Psoas muscle (tissue), 8 donors: ENCODE measurements at places on chromosomes 1 and 21. TPM values are rescaled to one million over a fixed set of nuclear protein-coding genes. Genes with fewer than 3 reads are reported as not detected.

GRCh38 chr1:31981972-31982371, 31.7 kb upstream of the KHDRBS1 start:
- no peak overlapping the region for H3K27ac ChIP-seq
- H3K36me3 ChIP-seq, result no peaks in the 10 kb centered on the region
- no peaks in the 10 kb centered on the region for H3K4me1 ChIP-seq

GRCh38 chr1:92536980-92537884, 50.5 kb upstream of the GFI1 start:
- H3K36me3 ChIP-seq, result no peaks in the 10 kb centered on the region
- DNase-seq, result no peak
- H3K27me3 ChIP-seq, result no peaks in the 10 kb centered on the region
- no peaks in the 10 kb centered on the region for H3K4me1 ChIP-seq
- no peak overlapping the region for H3K4me3 ChIP-seq
- H3K27ac ChIP-seq, result no peak overlapping the region

DNA sequence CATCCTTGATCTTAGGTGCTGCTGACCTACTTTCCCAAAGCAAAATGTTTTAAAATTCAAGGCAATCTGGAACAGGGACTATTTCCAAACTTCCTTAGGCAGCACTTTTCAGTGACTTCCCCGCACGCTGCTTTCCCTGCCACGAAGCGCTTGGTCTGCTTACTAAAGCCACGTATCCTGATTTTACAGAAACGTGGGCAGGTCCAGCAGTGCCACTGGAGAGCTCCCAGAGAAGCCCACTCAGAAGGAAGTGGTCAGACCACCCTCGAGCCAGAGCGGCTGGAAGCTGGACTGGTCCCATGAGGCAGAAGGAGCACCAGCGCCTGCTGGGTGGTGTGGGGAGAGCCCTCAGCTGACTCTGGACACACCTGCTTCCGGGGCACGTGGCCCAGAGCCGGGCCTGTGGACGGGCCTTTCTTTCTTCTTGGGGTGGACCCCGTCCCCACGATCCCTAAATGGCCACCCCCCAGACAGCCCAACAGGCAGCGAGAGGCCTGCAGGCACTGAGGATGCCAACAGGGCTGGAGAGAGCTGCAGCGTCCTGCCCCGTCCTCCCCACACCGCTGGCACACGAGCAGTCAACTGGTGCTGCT, 23.2 kb downstream of the PTTG1IP start:
- peaks cover 18% of the 10 kb centered on the region for H3K4me1 ChIP-seq
- peaks cover 58% of the 10 kb centered on the region for H3K36me3 ChIP-seq
- H3K4me3 ChIP-seq, result no peak overlapping the region
- no peaks in the 10 kb centered on the region for H3K27me3 ChIP-seq

DNA sequence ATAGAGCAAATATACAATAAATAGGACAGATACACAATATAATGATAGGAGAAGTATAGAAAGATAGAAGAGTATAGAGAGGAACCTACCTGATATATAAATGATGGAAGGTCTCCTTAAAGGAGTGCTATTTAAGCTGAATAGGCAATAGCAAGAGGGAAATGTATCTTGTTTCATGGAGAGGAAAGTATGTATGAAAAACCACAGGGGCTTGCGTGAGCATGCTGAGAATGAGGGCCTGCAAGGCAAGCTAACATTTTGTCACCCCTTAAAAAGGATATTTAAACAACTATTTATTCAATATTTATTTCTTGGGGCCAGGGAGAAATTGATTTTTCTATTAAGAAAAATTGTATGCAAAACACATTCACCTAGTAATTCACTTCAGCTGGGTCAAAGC, 150.9 kb upstream of the ZRANB2 start:
- H3K4me3 ChIP-seq, result no peak overlapping the region
- DNase-seq, result no peak
- no peaks in the 10 kb centered on the region for H3K36me3 ChIP-seq
- no peaks in the 10 kb centered on the region for H3K4me1 ChIP-seq
- no peaks in the 10 kb centered on the region for H3K27me3 ChIP-seq

DNA sequence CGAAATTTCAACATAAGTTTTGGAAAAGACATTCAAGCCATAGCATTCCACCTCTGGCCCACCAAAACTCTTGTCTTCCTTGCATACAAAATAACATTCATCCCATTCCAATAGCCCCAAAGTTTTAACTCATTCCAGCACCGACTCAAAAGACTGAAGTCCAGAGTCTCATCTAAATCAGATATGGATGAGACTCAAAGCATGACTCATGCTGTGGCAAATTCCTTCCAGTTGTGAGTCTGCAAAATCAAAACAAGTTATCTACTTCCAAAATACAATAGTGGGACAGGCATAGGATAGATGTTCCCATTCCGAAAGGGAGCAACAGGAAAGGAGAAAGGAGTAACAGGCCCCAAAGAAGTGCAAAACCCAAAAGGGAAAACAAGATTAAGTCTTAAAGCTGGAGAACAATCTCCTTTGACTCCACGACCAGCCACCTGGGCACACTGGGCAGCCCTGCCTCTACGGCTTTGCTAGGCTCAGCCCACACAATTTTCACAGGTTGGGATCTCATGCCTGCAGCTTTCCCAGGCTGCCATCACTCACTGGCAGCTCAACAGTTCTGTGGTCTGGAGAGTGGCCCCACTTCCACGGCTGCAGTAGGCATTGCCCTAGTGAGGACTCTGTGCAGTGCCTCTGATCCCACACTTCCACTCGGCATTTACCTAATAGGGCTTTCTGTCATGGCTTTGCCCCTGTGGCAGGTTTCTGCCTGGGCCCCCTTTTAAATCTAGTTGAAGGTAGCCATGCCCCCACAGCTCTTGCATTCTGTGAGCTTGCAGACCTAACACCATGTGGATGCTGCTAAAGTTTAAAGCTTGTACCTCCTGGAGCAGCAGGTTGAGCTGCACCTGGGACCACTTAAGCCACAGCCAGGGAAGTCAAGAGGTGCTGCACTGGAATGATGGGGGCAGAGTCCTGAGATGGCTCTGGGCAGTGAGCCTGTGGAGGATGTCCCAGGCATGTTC, 51.0 kb downstream of the RUNX3 start:
- H3K27me3 ChIP-seq, result peaks cover 8% of the 10 kb centered on the region
- no peak overlapping the region for H3K27ac ChIP-seq
- no peaks in the 10 kb centered on the region for H3K36me3 ChIP-seq
- H3K4me1 ChIP-seq, result no peaks in the 10 kb centered on the region
- H3K4me3 ChIP-seq, result no peak overlapping the region

- H3K27ac ChIP-seq, result no peak overlapping the region
- no peaks in the 10 kb centered on the region for H3K36me3 ChIP-seq
- H3K4me3 ChIP-seq, result no peak overlapping the region
- H3K4me1 ChIP-seq, result no peaks in the 10 kb centered on the region
- DNase-seq, result no peak
These were observed 154.6 kb downstream of the PLPPR5 start for GRCh38 chr1:98849969-98850636.

GRCh38 chr1:246261639-246262038, 245.4 kb downstream of the SMYD3 start:
- no peaks in the 10 kb centered on the region for H3K36me3 ChIP-seq
- no peaks in the 10 kb centered on the region for H3K27me3 ChIP-seq

DNA sequence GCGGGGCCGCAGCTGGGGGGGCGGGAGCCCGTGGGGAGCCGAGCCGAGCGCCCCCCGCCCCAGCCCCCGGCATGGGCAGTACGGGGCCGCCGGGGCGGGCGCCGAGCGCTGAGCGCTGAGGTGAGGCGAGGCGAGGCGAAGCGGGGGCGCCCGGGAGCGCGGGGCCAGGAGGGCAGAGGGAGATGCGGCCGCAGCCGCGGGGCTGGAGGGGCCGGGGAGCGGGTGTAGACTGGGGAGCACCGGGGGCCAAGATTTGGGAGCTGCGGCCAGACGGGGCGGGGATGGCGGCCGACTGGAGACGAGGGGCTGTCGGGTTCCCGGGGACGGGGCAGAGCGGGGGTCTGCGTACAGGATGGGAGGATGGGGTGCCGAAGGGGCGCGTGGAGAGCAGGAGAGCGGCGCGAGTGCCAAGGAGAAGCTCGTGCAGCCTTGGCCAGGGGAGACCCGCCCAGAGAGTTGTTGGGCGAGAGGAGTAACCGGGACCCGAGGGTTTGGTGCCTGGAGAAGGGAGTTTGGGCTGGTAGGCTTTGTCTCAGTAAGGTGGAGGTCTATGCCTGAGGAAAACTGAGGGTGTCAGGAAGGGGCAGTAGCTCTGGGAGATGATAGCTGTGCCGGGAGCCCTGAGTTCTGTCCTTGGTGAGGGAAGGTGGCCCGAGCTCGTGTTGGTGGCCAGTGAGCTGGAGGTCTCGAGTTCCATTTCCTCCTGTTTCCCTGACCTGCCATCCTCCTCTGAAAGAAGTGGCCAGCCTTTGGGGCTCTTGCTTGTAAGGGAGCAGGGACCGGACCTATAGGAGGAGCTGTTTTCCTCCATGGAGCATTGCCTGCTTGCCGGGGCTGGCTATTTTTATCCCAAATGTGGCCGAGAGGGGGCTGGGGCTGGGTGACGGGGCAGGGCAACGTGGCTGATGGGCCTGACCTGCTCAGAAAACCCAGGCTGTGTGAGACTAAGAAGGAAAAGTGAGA, 539 bp downstream of the ATP8B2 start:
- peaks cover 22% of the 10 kb centered on the region for H3K4me1 ChIP-seq
- no peaks in the 10 kb centered on the region for H3K36me3 ChIP-seq
- peaks cover 47% of the 10 kb centered on the region for H3K27me3 ChIP-seq
- peak overlapping the region; percentile 54 for H3K27ac ChIP-seq
- peak overlapping the region; percentile 64 for H3K4me3 ChIP-seq

- no peaks in the 10 kb centered on the region for H3K27me3 ChIP-seq
- no peaks in the 10 kb centered on the region for H3K36me3 ChIP-seq
- no peak overlapping the region for H3K4me3 ChIP-seq
- peak overlapping the region; percentile 89 for H3K27ac ChIP-seq
These were observed 212.8 kb downstream of the PBX1 start for GRCh38 chr1:164771619-164772361.

- H3K27me3 ChIP-seq, result no peaks in the 10 kb centered on the region
- H3K27ac ChIP-seq, result no peak overlapping the region
- H3K36me3 ChIP-seq, result no peaks in the 10 kb centered on the region
- H3K4me3 ChIP-seq, result no peak overlapping the region
These were observed 78.2 kb downstream of the NFIA start for GRCh38 chr1:61160526-61160925.

GRCh38 chr21:31310750-31311149, 33.3 kb downstream of the TIAM1 start:
- H3K4me3 ChIP-seq, result no peak overlapping the region
- no peaks in the 10 kb centered on the region for H3K36me3 ChIP-seq
- H3K27me3 ChIP-seq, result no peaks in the 10 kb centered on the region
- H3K27ac ChIP-seq, result no peak overlapping the region

DNA sequence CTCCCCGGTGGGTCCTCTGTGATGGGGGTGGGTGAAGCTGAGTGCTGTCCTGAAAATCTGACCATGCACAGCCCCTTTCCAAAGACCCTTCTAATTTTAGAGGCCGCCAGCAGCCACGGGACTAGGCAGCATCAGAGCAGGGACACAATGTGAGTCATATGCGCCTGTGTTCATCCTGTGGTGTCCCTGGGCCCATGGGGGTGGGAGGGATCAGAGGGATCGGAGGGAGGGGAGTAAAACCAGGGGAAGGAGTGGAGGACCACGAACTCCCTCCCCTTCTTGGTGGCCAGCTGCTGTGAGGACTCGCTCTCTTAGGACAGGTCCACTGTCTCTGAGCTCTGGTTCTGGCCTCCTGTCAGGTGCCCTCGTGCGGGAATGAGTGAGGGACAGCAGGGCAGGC, 61.5 kb downstream of the ADARB1 start:
- H3K4me1 ChIP-seq, result peaks cover 53% of the 10 kb centered on the region
- H3K4me3 ChIP-seq, result no peak overlapping the region
- H3K27ac ChIP-seq, result peak overlapping the region; percentile 71
- H3K36me3 ChIP-seq, result no peaks in the 10 kb centered on the region
- no peaks in the 10 kb centered on the region for H3K27me3 ChIP-seq
- DNase-seq, result no peak

- DNase-seq, result no peak
- no peak overlapping the region for H3K27ac ChIP-seq
- no peaks in the 10 kb centered on the region for H3K36me3 ChIP-seq
- no peak overlapping the region for H3K4me3 ChIP-seq
- H3K27me3 ChIP-seq, result no peaks in the 10 kb centered on the region
These were observed 15.9 kb downstream of the BMP8A start for GRCh38 chr1:39507230-39507928.

- no peak overlapping the region for H3K27ac ChIP-seq
- H3K4me3 ChIP-seq, result no peak overlapping the region
- no peak for DNase-seq
- H3K36me3 ChIP-seq, result no peaks in the 10 kb centered on the region
- H3K27me3 ChIP-seq, result no peaks in the 10 kb centered on the region
- no peaks in the 10 kb centered on the region for H3K4me1 ChIP-seq
These were observed 55.5 kb upstream of the DYNLT5 start for GRCh38 chr1:66696771-66697170.

DNA sequence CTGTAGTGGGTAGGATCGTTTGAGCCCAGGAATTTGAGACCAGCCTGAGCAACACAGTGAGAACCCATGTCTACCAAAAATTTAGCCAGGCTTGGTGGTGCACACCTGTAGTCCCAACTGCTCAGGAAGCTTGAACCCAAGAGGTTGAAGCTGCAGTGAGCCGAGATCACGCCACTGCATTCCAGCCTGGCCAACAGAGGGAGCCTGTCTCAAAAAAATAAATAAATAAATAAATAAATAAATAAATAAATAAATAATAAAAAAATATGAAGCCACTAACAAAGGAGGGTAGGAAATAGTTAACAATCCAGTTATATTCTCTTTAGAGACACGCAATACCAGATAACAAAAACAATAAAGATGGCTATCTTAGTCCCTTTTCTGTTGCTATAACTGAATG, 11.9 kb upstream of the CBR3 start:
- no peak for DNase-seq
- H3K4me1 ChIP-seq, result peaks cover 5% of the 10 kb centered on the region
- no peaks in the 10 kb centered on the region for H3K27me3 ChIP-seq

- H3K27ac ChIP-seq, result no peak overlapping the region
- no peaks in the 10 kb centered on the region for H3K27me3 ChIP-seq
- no peak for DNase-seq
- no peaks in the 10 kb centered on the region for H3K36me3 ChIP-seq
These were observed 27.4 kb downstream of the RPS6KA1 start for GRCh38 chr1:26557008-26557407.

GRCh38 chr1:6330410-6330911, 63.1 kb downstream of the ACOT7 start:
- H3K4me1 ChIP-seq, result no peaks in the 10 kb centered on the region
- no peak overlapping the region for H3K4me3 ChIP-seq
- no peaks in the 10 kb centered on the region for H3K27me3 ChIP-seq
- no peak overlapping the region for H3K27ac ChIP-seq

DNA sequence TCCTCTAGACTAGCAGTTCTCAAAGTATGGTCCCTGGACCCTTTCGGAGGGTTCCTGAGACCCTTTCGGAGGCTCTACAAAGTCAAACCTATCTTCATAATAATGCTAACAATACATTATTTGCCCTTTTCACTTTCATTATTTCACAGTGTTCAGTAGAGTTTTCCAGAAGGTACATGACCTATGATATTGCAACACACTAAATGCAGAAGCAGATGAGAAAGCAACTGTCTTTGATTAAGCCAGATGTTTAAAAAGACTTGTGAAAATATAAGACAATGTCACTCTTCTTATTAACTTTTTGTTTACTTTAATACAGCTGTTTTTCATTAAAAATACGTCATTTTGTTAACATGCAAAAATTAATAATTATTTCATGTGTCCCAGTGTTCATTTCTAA, 5.8 kb downstream of the KCNJ10 start:
- H3K4me1 ChIP-seq, result no peaks in the 10 kb centered on the region
- H3K27me3 ChIP-seq, result peaks cover 2% of the 10 kb centered on the region
- H3K27ac ChIP-seq, result no peak overlapping the region
- no peaks in the 10 kb centered on the region for H3K36me3 ChIP-seq
- H3K4me3 ChIP-seq, result no peak overlapping the region

Gene SYTL1
- total RNA-seq, result 1.3 TPM

Gene PCSK9
- total RNA-seq, result not detected

Gene NECTIN4
- total RNA-seq, result not detected

Gene KANK4
- 0.12 TPM for total RNA-seq

Gene MTARC2
- total RNA-seq, result 8.8 TPM

Gene OR2T2
- total RNA-seq, result not detected

Gene DCDC2B
- not detected for total RNA-seq

Gene CFAP141
- total RNA-seq, result not detected

Gene S100A7A
- total RNA-seq, result not detected
